Activated CD4-positive, alpha-beta T cell treated with anti-CD3 and anti-CD28 coated beads for 36 hours (primary cell): ENCODE measurements at places on chromosomes 7 and 10.
A peak's percentile ranks its signal among the peaks of the same experiment; 100 is the strongest.

- no peak for DNase-seq
These were observed 794.5 kb upstream of the CELF2 start for GRCh38 chr10:10223131-10223530.

GRCh38 chr7:94289071-94289470 lies 105.6 kb upstream of the COL1A2 start:
- no peak for DNase-seq

GRCh38 chr7:31373337-31374289 lies 33.1 kb upstream of the NEUROD6 start:
- peak; percentile 24 for DNase-seq

DNA sequence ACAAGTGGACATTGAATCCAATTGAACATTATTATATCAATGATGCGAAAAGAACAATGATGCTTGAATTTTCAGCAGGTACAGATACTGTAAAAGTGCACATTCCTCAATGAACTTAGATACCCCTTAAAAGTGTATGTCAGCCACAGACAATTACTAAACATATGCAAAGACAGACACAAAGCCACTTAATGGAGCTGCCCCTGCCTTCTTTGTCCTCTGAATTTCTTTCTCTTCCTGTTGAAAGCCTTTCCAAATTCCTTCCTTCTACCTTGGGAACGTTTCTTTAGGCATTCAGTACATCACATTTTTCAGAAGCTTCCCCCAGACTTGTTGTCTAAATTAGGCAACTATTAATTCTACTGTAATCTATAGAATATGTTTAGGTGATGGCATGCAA lies 706.8 kb upstream of the MBL2 start:
- DNase-seq: no peak

- peak; percentile 36 for DNase-seq
These were observed 51.4 kb downstream of the CAMK2B start for GRCh38 chr7:44273681-44274622.

GRCh38 chr7:90593205-90593604 lies 2.9 kb upstream of the CDK14 start:
- DNase-seq: no peak

- no peak for DNase-seq
These were observed 142.7 kb downstream of the TRIL start for GRCh38 chr7:28815369-28815927.

DNA sequence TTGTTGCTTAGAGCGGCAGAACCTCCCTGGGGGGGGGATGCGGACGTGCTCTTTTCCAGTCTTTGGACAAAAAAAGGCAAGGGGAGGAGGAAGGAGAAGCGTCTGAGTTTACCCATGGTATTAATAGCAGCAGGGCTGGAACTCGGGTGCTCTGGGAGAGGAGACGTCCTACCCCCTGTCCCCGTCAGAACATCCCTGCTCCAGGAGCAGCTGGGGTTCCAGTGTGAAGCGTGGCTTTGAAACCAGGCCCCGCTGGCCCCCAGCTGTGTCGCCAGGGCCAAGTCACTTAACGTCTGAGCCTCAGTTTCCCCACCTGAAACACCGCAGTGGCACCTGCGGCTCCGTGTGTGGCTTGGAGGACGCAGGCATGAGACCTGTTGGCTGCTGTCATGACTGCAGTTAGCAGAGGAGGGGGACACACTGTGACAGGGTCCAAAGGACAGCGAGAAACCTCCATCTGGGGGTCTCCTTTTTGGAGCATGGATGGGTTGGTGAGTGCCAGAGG lies 1.4 kb downstream of the AMZ1 start:
- no peak for DNase-seq

- no peak for DNase-seq
These were observed 9.4 kb downstream of the LIMK1 start for GRCh38 chr7:74092964-74093471.

DNA sequence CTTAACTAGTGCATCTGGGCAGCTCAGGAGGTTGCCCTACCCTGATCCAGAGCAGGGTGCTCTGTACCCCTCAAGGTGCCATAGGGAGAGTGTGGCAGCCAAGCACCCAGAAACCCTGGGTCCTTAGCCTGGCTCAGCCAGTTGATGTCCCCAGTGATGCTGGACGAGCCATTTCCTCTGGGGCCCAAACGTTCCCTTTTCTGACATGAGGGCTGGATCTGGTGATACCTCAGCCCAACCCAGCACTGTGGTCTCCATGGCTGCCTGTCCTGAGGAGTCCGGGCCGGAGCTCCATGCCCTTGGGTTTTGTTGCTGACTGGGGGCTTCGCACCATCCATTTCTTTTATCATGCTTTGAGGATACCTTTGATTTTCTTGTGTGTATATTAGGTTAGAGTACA lies 87.9 kb upstream of the IKZF1 start:
- no peak for DNase-seq

- DNase-seq: peak; percentile 72
These were observed 4.7 kb upstream of the SPAG6 start for GRCh38 chr10:22340329-22341189.

GRCh38 chr7:111694376-111694775 lies 132.1 kb upstream of the IMMP2L start:
- no peak for DNase-seq

- DNase-seq: no peak
These were observed 187.0 kb upstream of the GHITM start for GRCh38 chr10:83952314-83952713.

DNA sequence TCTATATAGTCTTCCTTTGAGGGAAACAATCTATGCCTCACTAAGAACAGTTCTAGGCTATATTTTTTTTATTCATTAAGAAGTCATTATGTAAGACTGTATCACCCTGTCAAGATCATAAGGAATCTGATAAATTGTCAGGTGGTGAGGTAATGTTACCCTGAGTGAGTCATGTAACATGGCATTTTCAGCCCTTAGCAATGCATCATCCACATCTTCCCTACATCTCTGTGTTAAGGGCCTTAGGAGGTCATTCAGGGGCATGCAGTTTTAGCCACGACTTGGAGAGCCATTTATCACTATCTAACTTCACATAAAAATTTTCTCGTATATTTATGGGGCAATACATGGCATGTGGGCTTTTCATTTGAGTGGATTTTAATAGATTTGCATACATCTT lies 924.5 kb upstream of the MBL2 start:
- no peak for DNase-seq
